ENCODE measurements at places on chromosomes 4 and X.

DNA sequence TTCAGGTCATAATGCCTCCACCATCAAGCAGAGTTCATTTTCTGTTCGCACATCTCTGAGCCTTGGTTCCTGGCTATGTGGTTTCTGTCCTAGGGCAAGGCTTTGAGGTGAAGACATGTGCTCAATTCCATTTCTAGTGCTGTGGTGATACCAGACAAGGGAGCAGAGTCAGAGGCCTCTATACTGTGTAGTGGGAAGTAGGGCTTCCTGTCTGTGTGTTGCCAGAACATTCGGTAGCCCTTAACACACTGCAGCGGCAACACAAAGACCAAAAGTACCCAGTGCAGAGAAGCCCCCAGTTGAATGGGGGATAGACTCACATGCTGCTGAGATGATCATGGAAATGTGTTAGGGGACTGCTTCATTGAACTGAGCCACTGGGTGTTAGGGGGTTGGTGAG, 56.4 kb downstream of the STARD8 start:
- DNase-seq = no peak

GRCh38 chr4:93373893-93374860, 454.4 kb upstream of the ATOH1 start:
- DNase-seq = no peak

- DNase-seq = no peak
Measured at GRCh38 chr4:153137677-153138630, 66.3 kb upstream of the TRIM2 start.

DNA sequence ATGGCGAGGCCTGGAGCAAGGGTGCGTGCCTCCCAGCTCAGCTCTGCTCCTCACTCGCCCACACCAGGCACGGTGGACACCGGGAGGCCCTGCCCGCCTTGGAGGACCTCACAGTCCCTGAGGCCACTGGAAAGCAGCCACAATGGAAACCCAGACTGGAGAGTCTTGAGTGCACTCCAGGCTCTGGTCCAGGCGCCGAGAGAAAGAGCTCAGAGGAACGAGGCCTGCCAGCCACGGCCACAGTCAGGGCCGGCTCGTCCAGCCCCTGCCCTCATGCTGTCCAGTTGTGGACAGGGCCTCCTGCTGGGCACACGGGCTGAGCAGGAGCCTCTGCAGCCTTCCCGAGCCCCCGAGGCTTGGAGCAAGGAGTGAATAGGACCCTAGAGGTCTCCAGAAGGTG, 53.3 kb upstream of the GRPEL1 start:
- DNase-seq = no peak

DNA sequence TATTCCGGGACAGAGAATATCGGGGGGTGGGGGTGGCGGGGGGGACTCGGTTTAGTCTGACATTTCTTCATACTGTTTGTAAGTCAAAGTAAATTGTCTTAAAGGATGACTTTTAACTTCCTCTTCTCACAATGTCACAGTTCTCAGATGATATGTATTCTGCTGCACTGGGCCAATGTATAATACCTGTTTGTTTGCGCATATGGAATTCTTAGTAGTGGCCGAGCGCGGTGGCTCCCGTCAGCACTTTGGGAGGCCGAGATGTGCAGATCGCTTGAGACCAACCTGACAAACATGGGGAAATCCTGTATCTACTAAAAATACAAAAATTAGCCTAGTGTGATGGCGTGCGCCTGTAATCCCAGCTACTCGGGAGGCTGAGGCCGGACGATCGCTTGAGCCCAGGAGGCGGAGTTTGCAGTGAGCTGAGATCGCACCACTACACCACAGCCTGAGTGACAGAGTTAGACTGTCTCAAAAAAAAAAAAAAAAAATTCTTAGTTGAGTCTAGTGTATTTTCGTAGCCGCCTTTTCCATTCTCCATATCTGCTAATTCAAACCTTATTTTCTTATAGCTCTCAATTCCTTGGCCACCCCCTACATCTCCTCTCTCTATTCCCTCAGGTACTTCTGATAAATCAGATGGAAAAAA, 851 bp downstream of the POLR2B start:
- DNase-seq = no peak

DNA sequence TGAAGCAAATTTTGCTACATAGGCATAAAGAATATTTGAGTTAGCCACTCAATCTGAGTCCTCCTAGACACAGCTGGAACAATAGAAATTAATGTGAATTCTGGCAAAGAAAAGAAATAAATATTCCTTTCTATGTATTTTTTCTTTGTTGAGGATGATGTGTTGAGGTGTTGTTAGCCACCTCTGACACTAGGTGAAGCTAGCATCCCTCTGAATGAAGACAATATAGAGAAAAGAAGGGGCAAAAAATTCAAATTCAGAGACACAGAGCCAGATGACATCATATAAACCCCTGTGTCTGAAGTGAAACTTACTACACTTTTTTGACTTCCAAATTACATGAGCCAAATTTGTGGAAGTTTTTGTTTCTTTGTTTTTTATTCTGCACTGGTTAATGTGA, 34.6 kb upstream of the TMPRSS11D start:
- DNase-seq = no peak

- DNase-seq = no peak
Measured at GRCh38 chrX:74178536-74178935, 125.4 kb upstream of the ZCCHC13 start.

DNA sequence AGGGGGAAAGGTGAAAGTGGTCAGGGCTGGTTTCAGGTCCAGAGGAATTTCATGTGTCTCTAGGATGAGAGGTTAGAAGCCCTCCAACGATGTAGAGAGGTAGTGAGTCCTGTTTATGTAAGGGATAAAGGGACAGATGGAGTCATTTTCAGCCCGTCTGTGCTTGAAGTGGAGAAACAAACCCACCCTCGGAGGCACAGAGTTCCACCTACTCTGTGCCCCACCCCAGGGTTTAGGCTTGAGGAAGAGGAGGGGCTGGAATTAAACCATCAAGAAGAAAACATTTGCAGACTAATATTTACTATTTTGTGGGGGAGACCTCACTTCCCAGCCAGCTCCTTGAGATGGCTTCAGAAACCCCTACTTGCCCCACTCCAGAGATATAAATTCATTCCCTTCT, 868 bp upstream of the GNL3L start:
- DNase-seq = no peak

DNA sequence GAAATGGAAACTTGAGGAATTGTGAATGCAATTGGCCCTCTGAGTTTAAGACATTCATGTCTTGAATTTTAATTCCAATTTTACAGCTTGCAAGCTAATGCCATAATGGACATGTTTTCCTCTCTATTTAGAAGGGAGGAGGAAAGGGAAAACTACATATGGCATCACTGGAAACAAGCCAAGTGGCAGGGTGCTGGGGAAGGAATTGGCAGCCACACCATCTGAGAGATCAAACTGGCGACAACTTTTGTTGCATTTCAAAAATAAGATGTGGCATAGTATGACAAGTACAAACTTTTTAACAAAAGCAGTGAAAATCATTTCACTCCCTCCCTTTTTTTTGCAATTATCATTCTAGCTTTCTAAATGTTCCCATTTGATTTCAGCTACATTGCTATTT, 615.6 kb downstream of the CENPC start:
- DNase-seq = no peak

DNA sequence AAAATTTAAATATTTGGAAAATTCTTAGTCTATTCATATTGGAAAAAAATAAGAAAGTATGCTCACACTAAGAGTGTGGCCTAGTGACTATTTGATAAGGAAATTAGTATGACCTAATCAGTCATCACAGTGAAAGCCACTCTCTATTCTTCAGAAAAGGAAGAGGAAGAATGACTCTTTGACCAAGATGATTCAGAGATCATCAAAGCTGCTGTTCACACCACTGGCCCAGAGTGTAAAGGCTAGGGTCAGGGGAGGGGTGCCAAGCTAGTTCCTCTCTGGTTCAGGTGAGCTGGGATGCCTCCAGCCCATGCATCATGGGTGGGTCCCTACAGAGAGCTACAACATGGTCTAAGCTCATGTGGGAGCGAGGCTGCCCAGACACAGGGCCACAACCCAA, 396.9 kb upstream of the NDST3 start:
- no peak for DNase-seq

DNA sequence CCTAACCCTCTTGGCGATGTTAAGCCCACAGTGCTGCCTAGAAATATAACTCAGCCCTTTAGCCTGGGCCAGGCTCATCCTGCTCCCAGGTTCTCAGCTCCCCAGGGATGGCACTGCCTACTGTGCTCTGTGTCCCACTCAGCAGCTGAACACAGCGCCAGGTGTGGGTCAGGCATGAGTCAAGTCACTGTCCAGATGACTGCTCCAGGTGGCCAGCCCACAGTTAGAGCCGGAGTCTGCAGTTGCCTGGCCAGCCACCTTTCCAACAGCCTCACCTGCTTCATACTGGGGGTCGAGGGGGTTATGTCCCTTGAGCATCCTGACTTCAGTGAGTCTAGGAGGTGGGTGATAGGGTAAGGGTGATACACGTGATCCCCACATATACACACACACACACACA, 48.4 kb downstream of the TBC1D14 start:
- DNase-seq = no peak

DNA sequence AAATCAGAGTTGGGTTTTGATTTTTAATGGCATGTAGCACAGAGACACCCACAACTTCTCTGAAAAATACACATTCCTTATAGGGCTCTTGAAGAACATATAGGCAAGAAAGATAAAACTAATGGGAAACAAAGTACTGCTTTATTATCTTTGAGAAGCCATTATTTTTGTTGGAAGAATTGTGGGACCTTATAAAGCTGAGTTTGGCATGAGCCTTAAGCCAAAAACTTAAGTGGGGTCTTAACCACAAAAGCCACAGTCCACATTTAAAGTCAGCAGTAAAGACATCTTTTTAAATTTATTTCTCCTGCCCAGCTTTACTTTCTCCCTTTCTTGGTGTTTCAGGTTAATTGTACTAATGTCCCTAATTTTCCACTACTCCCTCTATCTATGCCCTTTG, 1297.3 kb downstream of the C4orf33 start:
- DNase-seq = no peak

DNA sequence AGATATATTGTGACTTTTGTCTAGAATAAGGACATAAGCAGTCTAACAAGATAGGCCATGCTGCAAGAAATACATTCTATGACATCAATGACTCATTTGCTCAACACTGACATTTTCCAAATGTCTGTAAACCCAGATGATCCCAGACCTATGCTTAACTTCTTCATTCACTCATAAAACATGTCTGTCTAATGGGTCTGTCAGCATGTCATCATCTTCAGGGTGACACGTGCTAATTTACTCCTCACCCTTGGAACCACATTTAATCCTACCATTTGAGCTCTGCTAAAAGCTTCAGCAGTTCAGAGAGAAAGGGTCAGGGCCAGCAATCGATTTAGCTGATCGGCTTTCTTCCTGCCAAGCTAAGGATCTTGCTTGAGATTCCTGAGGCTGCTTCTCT, 109.4 kb upstream of the MAP3K15 start:
- DNase-seq = no peak

GRCh38 chr4:121252224-121252806, 88.2 kb upstream of the TNIP3 start:
- DNase-seq = no peak

DNA sequence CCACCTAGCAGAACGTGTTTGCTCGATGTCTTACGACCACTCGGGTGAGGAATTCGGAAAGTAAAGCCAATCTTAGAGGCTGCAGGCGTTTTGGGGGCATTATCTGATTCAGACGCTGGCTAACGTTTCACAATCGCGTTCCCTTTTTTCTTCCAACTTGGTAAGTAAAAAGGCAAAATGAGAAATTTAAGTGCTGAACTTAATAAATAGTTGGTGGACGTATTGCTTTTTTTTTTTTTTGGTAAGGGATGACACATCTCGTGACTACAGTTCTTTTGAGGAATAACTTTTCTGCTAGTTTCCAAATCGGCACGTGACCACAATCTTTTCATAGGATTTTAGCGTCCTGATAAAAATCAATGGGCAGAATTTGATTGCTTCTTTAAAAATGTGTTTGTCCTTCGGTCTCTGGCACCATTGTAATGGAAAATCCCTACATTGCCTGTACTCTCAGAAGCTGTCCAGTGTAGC, 848 bp downstream of the RAB9A start:
- no peak for DNase-seq

- DNase-seq = no peak
Measured at GRCh38 chr4:43496602-43497001, 604.1 kb downstream of the GRXCR1 start.

- DNase-seq = no peak
Measured at GRCh38 chrX:70033348-70034051, 16.2 kb downstream of the AWAT2 start.

DNA sequence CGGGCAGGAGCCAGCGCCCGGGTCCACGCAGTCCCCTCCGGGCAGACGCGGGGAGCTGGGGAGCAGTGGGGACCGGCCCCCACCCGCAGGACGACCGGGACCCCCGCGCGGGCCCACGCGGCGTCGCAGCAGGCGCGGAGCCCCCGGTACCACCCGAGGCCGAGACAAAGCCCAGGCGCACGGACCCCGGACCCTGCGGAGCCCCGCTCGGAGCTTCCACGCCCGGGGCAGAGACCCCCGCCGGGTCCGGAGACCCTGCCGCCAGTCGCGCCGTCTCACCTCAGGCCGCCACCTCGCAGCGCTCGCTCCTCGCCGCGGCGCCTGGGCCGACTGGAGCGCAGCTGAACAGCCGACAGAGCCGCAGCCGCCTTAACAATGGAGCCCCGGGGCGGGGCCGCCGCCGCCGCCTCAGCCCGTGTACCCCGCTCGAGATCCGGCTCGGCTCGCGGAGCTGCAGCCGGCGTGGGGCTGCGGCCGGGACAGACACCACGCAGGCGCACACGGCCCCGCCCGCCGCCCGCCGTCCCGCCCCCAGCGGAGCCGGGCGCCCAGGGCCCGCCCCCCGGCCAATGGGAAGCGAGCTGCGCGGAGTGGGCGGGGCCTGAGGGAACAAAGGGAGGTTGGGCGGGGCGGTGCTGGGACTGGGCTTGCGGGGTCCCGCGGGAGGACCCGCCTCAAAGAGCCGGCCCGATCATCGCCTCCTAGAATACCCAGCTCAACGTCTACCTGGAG, at the start of gene AFAP1:
Gene AFAP1, minus strand, starts transcription at position 485 of the 732 bp plus-strand sequence. CDS start 67,783 bp downstream, outside the sequence.
- DNase-seq = peak; percentile 35

GRCh38 chrX:155065035-155065734, 5.8 kb downstream of the CMC4 start:
- DNase-seq = no peak

- peak; percentile 80 for DNase-seq
Measured at GRCh38 chrX:73943693-73944562, 360.1 kb upstream of the ZCCHC13 start.

DNA sequence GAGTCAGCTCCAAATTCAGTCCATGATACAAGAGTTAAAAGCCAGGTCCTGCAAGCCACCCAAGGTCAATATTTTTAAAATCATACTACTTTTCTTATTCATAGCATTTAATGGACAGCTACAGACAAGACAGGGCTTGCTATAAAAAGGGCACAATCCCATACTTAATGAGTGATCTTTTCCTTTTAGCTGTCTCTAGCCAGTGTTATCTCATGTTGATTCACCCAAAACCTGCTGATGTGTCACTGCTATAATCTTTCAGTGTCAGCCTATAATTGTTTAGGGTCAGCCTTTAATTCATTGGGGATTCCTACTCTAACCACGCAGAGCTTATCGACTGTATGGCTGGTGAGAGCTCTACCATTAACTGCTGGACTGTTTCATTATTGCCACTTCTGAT, 51.2 kb upstream of the HCCS start:
- DNase-seq = no peak
